Spinal cord (tissue), 10 donors: ENCODE measurements at places on chromosomes 1 and 21. TPM values are rescaled to one million over a fixed set of nuclear protein-coding genes. Genes with fewer than 3 reads are reported as not detected.

S100B gene
- polyA plus RNA-seq, result 470 TPM

ASAP3 gene
- 41.3 TPM for polyA plus RNA-seq

TTLL7 gene
- polyA plus RNA-seq, result 29.0 TPM

PAX7 gene
- polyA plus RNA-seq, result 6.1 TPM

CNIH4 gene
- 33.4 TPM for polyA plus RNA-seq

A3GALT2 gene
- 0.57 TPM for polyA plus RNA-seq

AIRE gene
- 0.63 TPM for polyA plus RNA-seq

PLD5 gene
- 7.3 TPM for polyA plus RNA-seq

LRRC53 gene
- polyA plus RNA-seq, result 0.05 TPM
